ENCODE measurements at places on chromosomes 16 and 17.

DNA sequence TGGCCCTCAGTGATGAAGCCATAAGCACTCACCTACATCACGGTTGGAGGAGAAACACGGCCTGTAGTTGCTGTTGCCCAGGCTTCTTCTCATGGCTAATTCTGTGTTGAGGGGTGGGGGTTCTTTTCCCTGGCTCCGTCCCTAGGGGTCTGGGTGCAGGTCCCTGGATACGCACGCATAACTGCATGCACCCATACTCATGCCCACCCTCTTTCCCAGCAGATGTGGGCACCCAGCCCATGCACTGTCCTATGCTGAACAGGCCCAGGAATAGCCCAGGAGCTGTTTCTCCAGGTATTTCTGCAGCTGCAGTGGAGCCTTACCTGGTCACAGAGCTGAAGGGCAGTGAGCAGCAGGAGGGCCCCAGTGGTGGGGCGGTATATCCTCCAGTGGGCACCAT lies 18.1 kb downstream of the ST6GALNAC1 start:
- DNase-seq: no peak

GRCh38 chr17:79280010-79280409 lies 205.4 kb downstream of the ENGASE start:
- DNase-seq: no peak

DNA sequence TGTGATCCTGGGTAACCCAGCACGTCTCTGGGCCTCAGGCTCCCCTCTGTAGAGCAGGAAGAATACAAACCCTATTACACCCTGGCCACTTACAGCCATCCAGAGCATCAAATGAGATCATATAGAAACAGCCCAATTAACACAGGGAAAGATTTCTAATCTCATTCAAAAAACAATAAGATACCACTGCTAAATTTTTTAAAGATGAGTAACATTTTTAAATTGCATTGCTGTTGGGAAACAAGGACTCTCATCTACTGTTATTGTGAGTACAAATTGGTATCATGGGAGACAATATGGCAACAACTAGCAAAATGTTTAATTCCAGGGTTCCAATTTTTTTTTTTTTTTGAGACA lies 41.1 kb downstream of the SRL start:
- DNase-seq: no peak

DNA sequence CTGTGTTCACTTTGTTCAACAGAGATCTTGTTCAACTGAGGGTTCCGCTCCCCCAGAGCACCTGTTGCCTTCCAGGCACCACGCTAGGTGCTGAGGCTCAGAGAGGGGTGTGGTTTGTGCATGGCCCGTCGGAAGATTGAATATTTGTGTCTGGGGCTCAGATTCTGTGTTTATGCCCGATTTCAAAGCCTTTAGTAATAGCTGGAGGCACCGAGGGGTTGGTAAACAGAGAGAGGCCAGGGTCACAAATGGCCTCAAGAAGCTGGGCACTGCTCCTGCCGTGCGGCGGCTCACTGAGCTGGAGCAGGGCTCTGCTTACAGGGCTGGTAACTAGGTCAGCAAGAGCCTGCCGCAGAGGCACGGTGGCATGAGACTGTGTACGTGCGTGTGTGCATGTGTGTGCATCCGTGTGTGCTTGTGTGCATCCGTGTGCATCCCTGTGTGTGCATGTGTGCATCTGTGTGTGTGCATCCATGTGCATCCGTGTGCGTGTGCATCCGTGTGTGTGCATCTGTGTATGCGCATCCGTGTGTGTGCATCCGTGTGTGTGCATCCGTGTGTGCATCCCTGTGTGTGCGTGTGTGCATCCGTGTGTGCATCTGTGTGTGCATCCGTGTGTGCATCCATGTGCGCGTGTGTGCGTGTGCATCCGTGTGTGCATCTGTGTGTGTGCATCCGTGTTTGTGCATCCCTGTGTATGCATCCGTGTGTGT lies 5.4 kb downstream of the ITGAE start:
- no peak for DNase-seq

DNA sequence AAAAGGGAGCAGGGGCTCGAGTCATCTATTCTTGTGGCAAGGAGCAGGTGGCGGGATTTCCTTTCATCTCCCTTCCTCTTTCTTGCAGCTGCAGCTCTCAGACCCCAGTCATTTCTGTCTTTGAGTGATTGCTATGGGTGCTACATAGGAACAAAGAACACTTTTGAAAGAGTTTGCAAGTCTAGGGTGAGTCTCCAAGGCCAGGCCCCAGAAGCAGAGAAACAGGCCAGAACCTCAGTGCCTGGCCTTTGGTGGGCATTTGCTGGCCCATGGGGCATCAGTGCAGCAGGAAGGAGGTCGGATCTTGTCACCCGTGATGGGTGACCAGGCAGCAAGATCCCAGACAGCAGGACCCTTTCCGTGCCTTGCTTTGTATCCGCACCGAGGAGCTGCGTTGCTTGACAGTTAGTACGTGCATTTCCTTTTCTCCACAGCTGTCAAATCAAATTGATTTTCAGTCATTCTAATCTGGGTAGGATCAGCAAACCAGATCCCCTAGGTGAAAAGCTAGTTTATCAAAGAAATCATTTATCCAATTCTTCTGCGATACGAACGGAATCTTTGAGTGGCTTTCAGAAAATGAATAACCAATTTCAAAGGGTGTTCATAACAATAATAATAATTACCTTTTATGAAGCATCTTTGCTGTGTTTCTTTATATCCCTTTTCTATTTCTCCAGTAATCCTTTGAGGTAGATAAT lies 244.6 kb upstream of the MAF start:
- no peak for DNase-seq

DNA sequence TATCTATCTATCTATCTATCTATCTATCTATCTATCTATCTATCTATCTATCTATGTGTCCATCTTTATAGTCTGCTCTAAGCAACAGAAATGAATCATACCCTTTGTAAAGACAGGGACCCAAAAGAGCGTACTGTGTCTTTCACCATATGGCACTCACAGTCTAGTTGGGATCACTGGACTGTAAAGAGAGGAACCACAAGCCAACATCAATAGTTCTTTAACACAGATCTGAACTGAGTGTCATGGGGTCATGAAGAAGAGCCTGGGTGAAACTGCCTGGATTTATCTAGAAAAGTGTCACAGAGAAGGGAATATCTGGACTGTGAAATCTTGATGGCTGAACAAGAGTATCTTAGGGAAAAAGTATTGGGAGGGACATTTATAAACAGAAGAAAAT lies 619.1 kb upstream of the SOX9 start:
- DNase-seq: no peak

- DNase-seq: no peak
These were observed 33.6 kb downstream of the DHRS7B start for GRCh38 chr17:21160401-21160800.

- DNase-seq: no peak
These were observed 1.7 kb downstream of the CTDNEP1 start for GRCh38 chr17:7249830-7250229.

GRCh38 chr17:36529121-36529520 lies 5.5 kb downstream of the MYO19 start:
- no peak for DNase-seq
